Hepatic stellate cell (primary cell): ENCODE measurements at places on chromosomes 11 and 22.
A peak's percentile ranks its signal among the peaks of the same experiment; 100 is the strongest.

GRCh38 chr11:121048464-121049233 lies 24.7 kb downstream of the TBCEL start:
- no peak for DNase-seq

DNA sequence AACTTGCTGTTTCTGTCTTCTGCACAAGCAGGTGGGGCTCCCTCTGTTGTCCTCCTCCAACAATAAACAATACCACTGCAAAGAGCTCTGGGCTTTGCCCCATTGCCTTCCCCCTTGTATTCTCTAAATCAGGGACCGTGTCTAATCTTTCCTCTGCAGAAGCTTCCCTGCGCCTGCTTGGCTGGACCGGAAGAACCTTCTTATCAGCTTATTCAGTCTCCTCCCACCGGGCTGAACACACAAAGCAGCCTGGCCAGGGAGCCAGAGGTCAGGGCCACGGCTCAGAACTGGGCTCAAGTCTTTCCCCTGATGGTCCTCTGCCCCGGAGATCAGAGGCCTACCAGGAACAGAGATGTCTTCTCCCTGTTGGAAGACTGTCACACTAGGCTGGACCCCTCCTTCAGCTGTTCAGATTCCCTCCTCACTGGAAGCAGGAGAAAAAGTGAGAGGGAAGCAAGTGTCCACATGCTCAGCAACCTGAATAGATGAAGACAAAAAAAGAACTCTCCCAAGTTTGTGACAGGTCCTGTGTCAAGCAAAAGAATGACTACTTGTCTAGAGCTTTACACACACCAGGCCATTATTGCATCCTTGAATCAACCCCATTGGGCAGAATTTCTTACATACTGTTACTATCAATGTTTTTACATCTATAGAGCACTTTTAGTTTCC lies 63.7 kb downstream of the RAB30 start:
- DNase-seq, result no peak

DNA sequence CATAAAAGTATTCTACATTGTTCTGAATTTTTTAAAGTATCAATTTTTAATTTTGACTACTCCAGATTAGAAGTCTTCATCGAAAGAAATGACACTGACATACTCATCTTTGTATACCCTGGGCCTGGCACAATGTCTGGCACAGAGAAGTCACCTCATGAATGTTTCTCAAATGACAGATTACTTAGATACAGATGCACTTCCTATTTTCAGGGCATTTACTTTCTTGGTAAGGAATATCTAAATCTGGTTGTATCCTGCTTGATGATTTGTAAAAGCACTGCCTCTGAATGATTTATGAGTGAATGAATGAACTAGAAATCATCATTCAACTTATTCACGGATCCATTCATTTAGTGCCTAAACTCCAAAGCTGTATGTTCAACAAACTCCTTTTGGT lies 1784.7 kb downstream of the LRRC4C start:
- no peak for DNase-seq

DNA sequence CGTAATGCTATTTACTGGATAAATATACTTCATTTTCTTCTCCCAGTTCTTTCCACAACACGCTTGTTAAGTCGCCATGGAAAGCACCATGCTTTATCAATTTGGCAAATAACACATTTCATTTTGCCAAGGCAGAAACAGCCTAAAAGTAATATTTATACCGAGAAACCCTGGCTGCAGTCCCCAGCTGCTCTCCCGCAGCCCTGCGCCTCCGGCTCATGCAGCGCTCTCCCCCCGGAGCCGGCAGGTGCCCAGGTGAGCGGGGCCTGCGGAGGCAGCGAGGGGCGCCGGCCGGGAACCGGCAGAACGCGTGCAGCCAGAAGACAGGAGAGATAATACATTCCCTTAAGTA lies 681 bp upstream of the ARHGEF12 start:
- no peak for DNase-seq

DNA sequence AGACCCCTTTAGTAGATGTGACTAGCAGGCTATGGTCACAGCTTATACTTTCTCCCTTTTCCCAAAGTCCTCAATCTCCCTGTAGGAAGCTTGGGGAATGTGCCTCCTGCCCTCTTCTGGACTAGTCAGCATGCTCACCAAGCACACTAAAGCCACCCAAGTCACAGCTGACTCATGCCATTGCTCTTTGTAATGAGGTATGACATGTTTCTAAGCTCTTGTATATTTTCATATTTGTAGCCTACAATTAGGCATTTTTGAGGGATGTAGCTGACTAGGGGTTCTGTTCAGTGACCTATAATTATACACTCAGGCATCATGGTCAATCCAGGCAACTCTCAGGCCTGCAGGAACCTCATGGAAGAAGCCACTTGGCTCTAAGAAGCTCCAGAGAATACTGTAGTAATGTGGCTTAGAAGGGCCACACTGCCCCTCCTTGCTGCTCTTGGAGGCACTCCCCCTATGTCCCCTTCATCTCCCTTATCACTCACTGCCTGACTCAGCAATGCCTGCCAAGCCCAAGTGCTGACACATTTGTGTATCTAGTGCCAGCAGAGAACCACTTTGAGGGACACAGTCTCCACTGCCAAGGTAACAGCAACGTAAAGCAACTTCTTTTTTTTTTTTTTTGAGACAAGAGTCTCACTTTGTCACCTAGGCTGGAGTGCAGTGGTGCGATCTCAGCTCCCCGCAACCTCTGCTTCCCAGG lies 86.2 kb downstream of the RPL27A start:
- DNase-seq, result peak; percentile 73

- no peak for DNase-seq
Observed at GRCh38 chr11:73244589-73245240, 26.6 kb downstream of the P2RY2 start.
